Midbrain (tissue), 1 donor: ENCODE measurements at places on chromosomes 6 and 20.

DNA sequence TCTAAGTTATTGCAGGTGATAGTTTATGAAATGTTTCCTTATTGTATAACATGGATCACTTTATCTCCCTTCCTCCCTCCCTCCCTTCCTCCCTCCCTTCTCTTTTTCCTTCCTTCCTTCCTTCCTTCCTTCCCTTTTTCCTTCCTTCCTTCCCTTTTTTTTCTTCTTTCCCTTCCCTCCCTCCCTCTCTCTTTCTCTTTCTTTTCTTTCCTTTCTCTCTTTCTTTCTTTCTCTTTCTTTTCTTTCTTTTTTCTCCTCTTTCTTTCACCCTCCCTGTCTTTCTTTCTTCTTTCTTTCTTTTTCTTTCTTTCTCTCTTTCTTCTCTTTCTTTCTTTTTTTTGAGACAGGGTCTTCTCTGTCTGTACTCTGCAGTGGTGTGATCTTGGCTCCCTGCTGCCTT lies 5.8 kb downstream of the OR2B3 start:
- no peak for DNase-seq

GRCh38 chr6:35160642-35161041 lies 19.5 kb upstream of the TCP11 start:
- no peak for DNase-seq

DNA sequence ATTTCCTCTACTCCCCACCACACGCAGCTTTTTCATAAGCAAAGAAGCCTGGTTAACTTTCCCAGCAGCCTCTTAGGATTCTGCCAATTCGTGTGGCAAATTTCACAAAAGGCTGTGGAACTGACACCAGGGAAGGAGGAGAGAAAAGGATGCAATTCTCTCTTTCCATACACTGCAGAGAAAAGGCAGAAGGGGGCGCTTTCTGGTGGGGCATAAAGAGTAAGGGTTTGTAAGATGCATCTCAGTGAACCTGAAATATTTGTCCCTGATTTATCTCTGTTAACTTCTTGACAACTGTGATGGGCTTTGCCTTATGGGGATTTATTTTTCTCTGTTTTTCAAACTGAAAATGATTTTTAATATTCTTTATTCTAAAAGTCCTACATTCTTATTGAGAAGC lies 45.5 kb upstream of the GLP1R start:
- no peak for DNase-seq

DNA sequence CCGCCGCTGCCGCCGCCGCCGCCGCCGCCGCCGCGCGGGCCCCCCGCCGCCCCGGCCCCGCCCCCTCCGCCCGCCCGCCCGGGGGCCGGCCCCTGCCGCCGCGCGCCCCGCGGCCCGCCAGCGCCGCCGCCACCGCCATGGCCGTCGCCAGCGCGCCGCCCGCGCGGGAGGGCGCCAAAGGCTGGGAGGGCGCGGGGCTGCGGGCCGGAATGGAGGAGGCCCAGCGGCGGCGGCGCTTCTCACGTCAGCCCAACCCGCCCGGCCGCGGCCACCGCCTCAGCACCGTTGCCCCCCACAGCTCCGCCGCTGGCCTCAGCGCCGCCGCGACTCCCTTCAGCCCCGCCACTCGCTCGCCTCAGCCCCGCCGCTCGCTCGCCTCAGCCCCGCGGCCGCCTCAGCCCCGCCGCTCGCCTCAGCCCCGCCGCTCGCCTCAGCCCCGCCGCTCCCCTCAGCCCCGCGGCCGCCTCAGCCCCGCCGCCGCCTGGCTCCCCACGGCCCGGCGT lies 258 bp downstream of the PHF10 start:
- DNase-seq, result peak; percentile 35

DNA sequence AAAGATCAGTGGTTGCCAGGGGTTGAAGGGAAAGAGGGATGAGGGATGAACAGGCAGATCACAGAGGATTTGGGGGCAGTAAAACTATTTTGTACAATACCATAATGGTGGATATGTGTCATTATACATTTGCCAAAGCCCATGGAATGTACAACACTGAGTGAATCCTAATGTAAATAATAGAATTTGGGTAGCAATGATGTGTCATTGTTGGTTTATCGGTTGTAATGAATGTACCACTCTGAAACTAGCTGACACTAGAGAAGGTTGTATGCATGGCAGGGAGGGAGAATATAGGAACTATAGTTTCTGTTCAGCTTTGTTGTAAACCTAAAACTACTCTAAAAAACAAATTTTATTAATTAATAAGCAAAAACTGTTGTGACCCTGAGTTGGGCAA lies 17.8 kb upstream of the ASF1A start:
- DNase-seq, result no peak

- no peak for DNase-seq
Measured at GRCh38 chr6:24004062-24004461, 122.0 kb upstream of the NRSN1 start.

GRCh38 chr6:71402096-71402495 lies 113.5 kb downstream of the OGFRL1 start:
- DNase-seq, result no peak

DNA sequence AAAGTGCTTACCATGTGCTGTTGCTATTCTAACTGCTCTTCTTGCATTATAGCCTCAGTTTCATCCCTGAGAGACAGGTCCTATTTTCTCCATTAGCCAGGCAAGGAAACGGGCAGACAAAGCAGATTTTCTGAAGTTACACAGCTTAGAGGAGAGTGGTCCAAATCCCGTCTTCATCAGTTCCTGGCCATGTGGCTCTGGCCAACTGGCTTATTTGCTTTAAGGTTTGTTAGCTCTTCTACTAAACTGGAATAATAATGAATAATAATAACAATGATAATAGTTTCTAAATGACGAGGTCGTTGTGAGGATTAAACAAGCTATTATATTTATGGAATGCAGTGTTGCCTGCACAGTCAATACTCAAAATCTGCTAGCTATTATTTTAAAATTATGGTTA lies 35.8 kb upstream of the BCAS1 start:
- no peak for DNase-seq

DNA sequence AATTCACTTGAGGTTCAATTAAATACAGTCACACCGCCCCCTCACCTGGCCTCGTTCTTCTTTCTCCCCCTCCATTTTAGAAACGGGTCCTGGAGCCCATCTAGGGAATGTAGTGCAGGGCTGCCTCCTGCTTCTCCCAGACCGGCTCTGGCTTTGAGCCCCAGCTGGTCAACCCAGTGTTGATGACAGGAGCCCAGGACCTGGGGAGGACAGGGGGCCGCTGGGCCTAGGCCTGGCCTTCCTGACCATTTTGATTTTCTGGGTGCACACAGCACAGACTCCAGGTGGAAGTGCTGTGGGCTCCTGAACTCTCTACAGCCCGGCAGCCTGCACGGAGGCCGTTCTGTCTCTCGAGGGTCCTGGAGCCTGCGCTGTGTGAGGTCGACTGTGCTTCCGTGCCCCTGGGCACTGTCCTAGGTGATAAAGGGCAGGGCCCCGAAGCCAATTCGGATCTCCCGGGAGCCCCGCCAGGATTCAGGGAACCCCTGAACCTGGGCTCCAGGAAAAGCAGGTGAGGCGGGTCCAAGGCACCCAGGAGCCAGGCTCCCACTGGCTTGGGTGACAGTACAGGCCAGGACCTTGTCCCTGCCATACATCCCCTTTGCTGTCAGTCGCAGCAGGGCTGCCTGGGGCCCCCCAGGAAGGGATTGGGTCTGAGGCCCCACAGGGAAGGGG lies 23.3 kb downstream of the NPEPL1 start:
- no peak for DNase-seq

GRCh38 chr20:36754656-36755222 lies 8.8 kb upstream of the NDRG3 start:
- peak; percentile 71 for DNase-seq

- DNase-seq, result no peak
Measured at GRCh38 chr6:6620766-6621425, 32.4 kb downstream of the LY86 start.

DNA sequence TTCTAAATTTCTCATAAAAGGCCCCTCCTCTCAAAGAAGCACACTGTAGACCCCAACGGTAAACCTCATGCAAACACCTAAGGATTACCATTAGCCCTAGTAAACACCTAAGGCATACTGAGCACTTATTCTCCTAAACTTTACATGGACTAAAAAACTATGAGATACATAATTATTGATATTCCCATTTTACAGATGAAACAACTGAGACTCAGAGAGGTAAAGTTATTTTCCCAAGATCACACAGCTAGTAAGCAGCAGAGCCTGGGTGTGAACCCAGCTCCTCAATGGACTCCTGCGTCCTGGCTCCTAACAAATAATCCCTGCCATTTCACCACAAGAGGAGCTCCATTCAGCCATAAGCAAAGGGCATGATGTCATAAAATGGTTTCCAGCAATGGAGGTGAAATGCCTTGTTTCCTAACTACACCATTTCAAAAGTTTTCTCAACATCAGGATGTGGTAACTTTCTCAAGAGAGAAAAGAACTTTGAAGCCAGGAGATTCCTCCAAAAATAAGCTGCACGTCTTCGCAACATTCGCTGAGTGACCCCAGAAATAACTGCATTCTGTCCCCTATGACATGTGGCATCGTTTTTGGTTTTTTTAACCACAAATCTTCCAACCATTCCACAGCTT lies 4.1 kb downstream of the ATP9A start:
- no peak for DNase-seq

GRCh38 chr6:139490482-139490881 lies 116.0 kb upstream of the CITED2 start:
- no peak for DNase-seq

GRCh38 chr6:161740486-161740885 lies 466.6 kb upstream of the AGPAT4 start:
- no peak for DNase-seq

GRCh38 chr20:37521061-37521771 lies at the start of gene NNAT:
Gene NNAT (plus strand): TSS chr20:37521250. CDS start chr20:37521332, 82 bp downstream.
- no peak for DNase-seq

- no peak for DNase-seq
Measured at GRCh38 chr6:52641826-52642225, 29.1 kb upstream of the TMEM14A start.

GRCh38 chr20:59808729-59809381 lies 124.6 kb downstream of the SYCP2 start:
- no peak for DNase-seq
